ENCODE measurements at places on chromosomes 12 and 14.

- peak; percentile 44 for DNase-seq
Measured at GRCh38 chr12:44847888-44848702, 28.0 kb downstream of the NELL2 start.

DNA sequence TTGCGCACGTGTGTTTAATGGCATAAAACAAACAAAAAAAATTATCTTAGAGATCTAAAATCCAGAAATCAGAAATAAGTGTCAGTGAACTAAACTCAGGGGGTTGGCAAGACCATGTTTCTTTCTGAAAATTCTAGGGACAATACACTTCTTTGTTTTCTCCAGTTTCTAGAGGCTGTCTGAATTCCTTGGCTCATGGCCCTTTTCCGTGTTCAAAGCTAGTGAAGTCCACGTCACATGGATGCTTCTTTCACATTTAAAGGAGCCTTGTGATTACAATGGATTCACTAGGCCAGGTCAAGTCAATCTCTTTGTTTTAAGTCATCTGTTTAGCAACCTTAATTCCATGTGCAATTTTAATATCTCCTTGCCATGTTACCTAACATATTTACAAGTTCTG, 22.4 kb downstream of the SLCO1B3 start:
- no peak for DNase-seq

DNA sequence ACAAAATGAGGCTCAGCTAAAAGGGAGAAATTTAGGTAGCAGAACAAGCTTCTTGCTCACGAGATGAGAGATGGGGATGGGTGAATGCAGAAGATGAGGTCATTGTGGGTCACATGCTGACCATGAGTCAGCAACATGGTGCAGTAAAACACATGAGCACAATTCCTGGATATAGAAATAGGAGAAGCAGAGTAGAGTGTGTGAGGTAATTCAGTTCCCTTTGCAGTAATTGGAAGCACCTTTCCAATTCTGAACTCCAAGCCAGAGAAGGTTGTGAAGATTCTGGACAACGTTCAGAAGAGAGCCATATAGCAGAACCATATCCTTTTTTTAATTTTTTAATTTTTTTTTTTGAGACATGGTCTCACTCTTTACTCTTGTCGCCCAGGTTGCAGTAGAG, 62.0 kb upstream of the LMNTD1 start:
- peak; percentile 1 for DNase-seq

- peak; percentile 94 for DNase-seq
Measured at GRCh38 chr14:67943947-67944346, 124.4 kb downstream of the RAD51B start.

GRCh38 chr12:75998292-75999063, 33.1 kb downstream of the PHLDA1 start:
- no peak for DNase-seq

DNA sequence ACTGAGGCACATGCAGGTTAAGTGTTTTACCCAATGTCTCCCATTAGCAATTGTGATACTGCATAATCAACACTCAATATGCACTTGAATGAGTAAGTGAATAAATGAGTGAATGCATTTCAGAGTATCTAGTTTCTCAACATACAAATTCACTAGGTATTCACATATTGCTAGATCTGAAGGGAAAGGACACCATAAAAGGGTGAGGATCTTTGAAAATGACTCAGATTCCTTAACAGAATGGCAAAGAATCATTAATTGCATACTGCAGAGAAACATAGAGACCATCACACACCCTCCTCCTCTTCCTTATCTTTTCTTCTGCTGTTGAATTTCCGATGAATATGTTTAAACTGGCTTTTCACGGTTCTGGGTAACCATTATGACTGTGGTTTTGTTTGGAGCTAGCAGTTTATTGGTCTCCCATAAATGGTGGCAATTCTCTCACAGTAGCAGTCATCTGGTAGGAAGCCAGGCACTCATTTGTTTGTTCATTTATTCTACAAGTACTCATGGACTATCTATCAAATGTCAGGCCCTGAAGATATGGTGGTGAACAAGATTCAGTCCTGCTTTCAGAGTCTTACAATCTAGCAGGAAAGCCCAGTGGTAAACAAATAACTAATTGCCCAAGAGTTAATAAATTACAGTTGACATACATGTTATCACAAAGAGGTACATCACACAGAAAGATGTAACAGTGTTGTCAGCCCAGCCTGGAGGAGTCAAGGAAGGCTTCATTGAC, 70.2 kb downstream of the LLPH start:
- no peak for DNase-seq

- DNase-seq: no peak
Measured at GRCh38 chr12:16003460-16003859, 92.3 kb downstream of the DERA start.

GRCh38 chr12:129973236-129973961, 69.6 kb upstream of the TMEM132D start:
- DNase-seq: no peak

DNA sequence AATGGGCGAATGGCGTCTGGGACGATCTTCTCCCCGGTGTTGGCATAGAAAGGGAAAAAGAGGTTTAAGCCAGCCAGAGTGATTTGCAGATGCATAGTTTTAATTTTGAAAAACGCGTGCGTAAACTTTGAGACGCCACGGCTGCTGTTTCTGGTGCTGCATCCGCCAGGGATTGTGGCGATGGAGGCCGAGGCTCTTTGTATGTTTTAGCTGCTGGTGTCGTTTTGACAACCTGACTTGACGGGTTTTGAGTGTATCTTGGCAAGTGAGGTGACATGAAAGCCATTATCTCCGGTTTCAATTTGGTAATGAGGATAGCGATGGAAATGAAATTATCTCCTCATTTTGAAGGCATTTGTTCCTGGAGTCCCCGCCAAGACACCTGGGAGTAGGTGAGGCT, 1.6 kb downstream of the PTGDR start:
- no peak for DNase-seq

DNA sequence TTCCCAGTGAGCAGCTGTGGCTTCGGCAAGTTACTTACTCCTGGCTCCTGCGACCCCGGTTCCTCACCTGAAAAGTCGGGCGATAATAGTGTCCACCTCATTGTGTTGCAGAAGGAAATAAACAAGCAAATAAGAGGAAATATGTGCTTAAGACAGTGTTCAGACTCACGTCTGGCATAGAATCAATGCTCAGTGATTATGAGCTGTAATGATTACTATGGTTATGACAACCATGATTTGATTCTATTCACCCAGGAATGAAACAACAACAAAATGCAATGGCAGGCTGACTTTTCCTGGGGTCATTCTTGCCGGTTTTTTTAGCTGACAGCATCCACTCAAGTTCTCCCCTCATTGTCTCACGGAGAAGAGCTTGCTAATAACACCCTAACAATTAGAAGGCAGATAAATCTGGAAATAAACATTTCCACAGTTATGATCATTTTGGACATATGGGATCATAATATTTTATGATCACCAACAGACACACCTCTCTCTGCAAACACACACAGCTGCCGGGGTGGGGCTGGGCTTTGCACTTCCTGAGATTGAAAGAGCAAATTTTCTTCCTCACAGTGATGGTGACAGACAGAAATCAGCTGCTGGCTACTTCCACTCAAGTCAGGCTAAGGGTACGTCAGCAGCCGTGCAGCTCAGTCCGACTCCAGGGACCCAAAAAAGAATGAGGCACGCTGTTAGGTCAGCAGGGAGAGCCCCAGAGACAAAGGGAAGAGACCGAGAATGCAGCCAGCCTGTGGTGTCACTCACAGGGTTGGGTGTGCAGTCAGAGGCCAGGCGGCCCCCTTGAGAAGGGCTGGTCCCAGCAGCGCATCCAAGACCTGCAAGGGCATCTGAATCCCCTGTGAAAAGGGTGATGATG, 158.0 kb downstream of the RIMBP2 start:
- DNase-seq: peak; percentile 44

DNA sequence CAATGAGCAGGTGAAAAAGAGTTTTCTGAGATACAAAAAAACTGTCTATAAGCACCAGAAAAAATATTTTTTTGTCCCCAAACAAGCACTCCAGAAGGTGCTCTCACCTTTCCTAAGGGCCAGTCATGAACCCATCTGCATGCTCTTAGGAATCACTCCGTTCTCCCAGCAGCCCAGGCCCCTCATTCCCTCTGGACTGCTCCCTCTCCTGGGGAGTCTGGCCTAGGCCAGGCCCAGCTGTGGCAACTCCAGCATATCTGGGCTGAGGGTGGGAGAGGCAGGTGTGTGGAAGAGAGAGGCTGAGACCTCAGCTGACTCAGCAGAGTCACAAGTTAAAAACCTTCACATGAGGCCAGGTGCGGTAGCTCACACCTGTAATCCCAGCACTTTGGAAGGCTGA, 54.6 kb downstream of the TRAFD1 start:
- no peak for DNase-seq

GRCh38 chr12:123943816-123944215, 28.8 kb downstream of the CCDC92 start:
- peak; percentile 32 for DNase-seq

DNA sequence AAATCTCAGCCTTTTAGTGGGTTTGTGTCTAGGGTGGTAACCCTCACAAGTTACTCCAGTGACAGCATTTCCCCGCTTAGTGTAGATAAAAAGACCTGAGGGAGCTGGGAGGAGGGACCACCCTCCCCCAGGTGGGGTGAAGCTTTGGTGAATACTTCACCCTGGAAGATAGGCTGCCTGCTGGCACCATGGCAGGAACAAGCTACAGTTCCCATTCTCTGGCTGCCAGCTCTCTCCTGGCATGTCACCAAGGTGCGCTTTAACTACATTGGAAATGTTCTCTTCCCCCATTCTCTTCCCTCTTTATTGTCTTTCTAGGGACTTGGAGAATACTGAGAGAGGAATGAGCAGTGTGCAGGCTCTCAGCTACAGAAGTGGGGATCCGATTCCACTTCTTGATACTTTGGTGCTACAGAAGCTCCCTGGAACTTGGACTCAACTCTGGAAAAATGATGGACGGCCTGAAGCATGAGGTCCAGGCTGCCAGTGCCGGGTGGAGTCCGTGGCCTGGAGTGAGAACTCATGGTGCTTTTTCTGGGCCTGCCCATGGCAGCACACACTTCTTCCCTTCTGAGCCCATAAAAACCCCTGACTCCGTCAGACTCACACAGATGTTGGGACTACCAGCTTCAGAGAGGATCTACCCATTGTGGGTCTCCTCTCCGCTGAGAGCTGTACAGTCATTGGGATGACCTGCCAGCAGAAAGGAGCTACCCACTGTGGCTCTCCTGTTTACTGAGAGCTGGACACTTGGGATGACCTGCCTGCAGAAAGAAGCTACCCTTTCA, 198.0 kb downstream of the ADGRD1 start:
- no peak for DNase-seq

DNA sequence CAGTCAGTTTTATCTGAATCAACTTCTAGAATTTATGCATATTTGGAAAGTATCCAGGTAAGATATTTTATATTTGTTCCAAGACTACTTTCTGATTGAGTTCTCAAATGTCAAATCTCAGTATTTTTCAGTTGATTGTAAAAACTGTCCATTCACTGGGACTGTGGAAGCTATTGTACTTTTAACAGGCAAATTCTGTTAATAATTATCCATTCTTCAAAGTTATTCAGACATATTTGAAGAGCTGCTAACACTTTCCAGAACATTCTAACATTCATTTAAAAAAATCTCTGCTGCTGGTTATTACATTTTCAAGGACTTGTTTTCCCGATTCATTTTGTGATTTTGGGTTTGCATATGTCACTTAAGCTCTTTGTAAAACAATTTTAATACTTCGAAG, 59.7 kb downstream of the PIK3C2G start:
- DNase-seq: no peak

DNA sequence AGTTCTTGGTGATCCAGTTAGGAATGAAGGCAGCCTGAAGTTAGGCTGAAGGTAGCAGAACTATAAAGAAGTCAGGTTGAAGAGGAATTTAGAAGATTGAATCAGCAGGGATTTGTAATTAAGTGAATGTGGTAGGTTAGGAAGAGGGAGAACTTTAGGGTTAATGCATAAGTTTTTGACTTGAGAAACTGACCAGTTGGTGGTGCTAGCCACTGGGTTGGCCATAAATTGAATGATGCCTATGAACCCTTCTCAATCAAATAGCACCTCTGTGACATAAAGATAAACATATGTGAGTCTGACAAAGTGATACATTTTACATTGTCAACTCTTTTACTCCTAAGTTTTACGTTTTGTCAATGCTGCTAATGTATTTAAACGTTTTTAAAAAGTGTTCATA, 290.6 kb upstream of the NAV3 start:
- no peak for DNase-seq

DNA sequence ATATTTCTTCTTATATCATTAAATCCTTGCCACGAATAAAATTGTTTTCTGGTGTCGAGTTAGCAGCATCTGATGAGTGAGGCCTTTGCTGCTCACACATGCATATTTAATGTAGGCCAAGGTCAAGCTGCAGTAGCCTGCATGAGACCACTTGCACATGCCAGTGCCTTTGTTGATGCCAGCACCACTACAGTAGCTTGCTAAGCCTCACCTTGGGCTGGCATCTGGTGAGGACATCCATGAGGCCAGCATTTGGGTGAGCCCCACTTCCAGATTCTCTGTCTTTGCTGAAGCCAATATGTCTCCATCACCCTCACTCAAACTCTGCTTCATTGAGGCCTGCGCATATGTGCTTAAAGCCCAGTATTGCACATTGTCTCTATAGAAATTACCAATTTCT, 8.0 kb downstream of the CCDC59 start:
- DNase-seq: peak; percentile 35

GRCh38 chr12:124453419-124454351, 113.7 kb downstream of the NCOR2 start:
- peak; percentile 63 for DNase-seq

DNA sequence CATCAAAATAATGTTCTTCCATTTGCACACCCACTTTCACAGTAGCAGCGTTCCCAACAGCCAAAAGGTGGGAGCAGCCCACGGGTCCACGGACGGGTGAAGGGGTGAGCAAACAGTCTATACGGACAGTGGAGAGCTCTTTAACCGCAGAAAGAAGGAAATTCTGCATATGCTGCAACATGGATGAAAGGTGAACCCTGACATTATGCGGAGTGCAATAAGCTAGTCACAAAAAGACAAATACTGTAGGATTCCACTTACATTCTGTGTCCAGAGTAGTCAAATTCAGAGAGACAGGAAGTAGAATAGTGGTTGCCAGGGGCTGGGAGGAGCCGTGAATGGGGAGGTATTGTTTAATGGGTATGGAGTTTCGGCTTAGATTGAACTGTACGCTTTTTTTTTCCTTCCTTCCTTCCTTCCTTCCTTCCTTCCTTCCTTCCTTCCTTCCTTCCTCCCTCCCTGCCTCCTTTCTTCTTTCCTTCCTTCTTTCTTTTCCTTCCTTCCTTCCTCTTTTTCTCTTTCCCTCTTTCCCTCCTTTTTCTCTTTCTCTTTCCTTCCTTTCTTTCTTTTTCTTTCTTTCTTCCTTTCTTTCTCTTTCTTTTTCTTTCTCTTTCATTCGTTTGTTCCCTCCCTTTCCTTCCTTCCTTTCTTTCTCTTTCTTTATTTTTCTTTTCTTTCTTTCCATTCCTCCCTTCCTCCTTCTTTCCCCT, 15.8 kb upstream of the ANKRD9 start:
- peak; percentile 81 for DNase-seq

- no peak for DNase-seq
Measured at GRCh38 chr12:95136598-95136997, 63.2 kb upstream of the NR2C1 start.

Measured in NCI-H69 (cell line).